ENCODE measurements at places on chromosomes 1 and 21.

DNA sequence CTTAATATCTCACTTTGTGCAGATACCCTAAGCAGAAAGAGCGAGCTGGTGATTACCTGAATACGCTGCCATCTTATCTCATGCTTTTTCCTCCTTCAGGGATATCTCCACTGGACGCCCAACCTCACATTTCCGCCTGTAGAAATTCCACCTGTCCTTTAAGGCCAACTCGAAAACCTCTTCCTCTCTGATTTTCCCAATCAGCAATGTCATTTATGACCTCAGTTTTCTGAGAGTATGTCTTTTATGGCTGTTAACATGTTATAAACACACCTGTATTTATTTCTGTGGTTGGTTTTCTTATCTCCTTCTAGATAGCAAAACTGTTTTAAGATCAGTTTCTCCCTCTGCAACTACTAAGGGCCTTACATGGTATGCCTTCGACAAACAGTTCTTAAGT is 41.1 kb downstream of the CD34 start:
- DNase-seq = no peak

DNA sequence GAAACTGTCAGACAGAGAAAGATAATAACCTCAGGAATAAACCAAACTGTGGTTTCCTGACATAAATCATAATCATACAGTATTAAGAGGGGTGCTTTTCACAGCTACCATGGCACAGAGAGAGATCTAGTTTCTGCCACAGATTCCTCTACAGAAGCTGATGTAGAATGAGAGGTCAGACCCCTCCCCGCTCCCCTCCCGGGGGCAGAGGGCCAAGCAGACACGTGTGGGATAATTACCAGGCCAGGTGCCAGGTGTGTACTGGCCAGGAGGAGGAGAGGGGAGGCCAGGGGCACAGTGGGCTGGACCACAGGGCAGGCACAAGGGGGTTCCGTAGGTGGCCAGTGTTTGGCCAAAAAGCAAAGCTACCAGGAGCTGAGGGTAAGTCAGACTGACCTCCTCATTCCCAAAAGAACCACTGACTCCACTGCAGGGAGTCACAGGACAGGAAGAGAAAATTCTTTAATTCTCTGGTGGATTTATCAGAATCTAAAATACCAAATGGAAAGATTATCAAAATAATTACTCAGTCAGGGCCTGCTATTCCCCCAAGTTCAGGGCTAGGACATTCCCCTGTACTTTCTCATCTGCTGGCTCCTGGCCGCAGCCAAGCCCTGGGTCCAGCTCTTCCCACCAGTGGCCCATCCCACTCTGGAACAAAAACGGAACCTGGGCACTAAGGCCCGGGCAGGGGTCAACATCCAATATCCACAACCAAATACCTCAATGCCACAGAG is 30.0 kb downstream of the C2CD2 start:
- DNase-seq = no peak

DNA sequence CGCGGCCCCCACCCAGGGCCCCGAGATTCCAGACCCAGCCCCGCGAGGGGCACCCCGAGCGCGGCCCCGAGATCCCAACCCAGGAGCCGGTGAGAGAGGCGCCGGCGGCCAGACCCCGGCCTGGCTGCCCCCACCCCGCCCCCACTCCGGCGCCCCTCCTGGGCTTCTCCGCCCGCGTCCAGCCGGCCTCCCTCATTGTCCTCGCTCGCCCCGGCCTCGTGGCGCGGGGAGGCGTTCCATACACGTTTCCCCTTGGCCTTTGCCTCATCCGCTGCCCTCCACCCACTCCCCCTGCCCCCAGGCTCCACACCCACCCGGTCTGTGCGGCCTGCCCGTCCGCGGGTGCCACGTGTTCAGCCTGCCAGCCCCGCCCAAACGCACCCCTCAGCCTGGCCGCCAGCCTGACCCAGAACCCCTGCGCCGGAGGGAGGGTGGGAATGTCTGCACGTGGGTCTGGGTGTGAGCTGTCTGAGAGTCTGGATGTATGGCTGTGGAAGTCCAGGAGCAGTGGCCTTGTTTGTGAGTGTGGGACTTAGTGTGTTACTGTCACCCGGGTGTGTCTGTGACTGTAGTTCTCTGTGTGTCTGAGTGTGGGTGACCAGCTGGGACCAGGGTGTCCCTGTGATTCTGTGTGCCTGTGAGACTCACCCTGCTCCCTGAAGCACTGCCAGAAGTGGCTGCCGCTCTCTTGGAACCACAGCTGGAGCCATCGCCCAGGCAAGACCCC is 681 bp downstream of the B4GALT2 start:
- peak; percentile 46 for DNase-seq

- no peak for DNase-seq
Measured at GRCh38 chr1:231335663-231336602, 1.7 kb downstream of the EXOC8 start.

DNA sequence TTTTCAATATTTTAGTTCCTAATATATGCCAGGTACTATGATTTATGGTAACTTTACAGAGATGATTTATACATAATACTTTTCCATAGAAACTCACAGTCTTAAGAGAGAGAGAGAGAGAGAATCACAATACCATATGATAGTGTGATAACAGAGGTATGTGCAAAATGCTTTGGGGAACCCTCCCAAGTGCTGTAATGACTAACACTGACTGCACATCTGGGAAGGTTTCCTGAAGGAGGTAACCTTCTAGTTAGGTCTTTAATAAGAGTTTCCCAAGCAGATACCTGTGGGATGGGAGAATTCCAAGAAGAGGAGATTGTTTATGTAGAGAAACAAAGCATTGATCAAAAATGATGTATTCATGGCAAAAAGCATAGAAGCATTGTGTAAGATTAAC is 34.6 kb upstream of the PIGC start:
- DNase-seq = no peak

- DNase-seq = no peak
Measured at GRCh38 chr1:195569934-195570333, 1038.3 kb downstream of the KCNT2 start.

DNA sequence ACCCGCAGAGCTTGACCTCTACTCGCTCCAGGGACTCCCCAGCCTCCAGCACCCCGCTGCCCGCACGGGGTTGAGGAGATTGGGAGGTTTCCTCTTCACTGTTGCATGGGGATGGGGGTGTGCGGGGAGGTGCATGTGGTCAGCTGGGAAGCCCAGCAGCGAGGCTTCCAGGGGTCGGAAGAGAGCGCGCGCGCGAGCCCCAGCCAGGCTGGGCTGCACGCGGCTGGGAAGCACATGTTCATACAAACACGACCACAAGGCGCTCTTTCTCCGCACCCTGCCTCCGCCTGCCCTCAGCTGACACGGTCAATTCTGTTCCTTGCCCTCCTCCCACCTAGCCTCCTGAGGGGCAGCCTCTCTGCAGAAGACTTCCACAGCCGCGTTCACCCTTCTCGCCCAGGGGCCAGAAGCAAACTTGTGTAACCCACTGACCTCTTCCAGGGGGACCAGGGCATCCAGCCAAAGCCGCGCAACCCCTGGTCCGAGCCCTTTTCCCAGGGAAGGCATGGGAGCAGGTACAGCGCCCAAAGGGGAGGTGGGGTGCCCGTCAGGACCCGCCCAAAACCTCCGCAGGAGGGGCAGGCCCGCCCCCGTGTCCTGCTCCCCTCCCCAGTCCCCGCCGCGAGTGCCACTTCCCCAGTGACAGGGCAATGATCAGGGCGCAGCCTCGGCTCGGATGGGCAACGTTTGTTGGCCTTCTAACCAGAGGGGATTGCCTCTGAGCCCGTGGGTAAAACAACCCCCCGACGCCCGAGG is 1.3 kb downstream of the COL24A1 start:
- no peak for DNase-seq

DNA sequence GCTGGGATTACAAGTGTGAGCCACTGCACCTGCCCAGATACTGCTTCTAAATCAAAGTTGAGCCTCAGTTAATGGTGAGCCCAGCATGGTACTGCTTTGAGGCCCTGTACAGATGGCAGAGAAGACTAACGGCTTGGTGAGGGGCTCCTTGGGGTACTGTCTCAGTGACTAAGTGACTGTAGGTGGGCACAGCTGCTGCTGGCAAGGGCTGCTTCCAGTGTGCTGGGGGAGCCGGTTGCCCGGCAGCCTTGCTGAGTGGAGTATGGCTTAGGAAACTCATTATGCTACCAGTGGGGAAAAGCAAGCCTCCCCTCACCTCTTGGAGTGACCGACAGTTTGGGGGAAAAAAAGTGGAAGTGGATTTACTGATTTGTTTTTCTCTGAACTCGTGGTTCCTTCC is 23.6 kb upstream of the ARHGEF10L start:
- DNase-seq = no peak

GRCh38 chr1:14362331-14362730 is 236.2 kb upstream of the KAZN start:
- no peak for DNase-seq

- DNase-seq = no peak
Measured at GRCh38 chr1:8910331-8910730, 31.8 kb upstream of the ENO1 start.

DNA sequence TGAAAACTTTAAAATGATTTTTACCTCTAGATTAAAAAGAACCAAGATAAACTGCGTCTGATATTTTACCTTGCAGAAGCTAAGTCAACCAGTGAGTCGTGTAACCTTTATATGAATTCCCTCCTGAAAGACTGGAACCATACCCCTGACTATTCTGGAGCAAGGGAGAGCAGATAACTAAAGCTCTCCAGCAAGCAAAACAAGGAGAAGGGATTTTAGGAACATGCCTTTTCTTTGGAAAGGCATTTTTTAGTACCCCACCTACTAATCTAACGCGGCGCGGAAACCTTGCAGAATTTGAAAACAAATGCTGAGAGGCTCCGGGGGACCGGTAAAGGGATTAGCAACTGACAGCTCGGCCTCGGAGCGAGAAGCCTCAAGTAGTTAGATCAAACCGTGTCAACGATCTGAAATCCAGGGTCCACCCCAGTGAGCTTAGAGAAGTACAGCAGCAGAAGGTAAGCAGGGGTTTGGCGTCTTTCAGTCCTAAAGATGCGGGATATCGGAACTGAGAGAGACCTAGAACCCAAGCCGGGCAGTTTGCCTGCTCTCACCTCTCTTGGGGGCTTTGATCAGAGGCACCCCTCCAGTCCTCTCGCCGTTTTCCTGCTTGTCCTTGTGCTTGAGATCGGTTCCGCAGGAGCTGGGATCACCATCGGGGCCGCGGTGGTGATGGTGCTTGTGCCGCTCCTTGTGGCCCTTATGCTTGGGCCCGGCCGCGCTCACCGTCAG is 954 bp downstream of the RSBN1 start:
- DNase-seq = peak; percentile 62

DNA sequence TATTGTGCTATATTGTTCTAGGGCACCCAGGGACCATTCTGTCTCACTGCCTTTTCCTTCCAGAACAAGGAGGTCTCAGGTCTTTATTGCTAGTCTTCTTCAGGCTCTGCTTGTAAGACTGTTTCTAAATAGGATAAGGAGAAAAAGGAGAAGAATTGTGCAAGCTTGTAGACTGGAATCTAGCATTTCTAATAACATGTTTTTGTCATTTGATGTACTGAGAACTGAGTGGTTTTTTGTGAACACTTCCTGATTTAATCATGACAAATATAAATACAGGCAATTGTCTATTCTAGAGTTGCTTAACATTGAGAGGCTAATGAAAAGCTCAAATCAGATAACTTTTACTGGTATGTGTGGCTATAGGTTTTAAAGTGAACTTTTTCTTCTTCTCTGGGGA is 77.6 kb downstream of the CLIC4 start:
- DNase-seq = no peak

DNA sequence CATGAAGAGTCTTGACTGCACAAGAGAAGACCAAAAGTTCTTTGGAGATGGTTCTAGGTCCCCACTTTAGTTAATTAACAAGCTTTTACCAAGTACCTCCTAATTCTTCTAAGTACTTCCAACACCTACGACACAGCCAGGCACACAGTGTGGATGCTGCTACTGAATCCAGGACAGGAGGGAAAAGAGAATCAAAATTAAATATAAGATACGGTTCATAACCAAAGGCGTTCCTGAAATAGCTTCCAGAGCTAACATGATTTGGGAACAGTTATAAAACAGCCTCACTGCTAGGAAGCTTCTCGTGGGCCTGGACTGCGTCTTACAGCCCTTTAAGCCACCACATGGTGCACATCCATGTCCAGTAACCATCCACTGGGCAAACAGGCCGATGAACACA is 75.0 kb downstream of the CD34 start:
- no peak for DNase-seq

GRCh38 chr1:9840176-9840575 is 16.4 kb upstream of the CLSTN1 start:
- DNase-seq = peak; percentile 33

- no peak for DNase-seq
Measured at GRCh38 chr21:14675774-14676530, 129.8 kb upstream of the SAMSN1 start.

- DNase-seq = no peak
Measured at GRCh38 chr1:202199040-202199889, 5.7 kb downstream of the LGR6 start.

- DNase-seq = no peak
Measured at GRCh38 chr1:12386130-12386529, 156.3 kb downstream of the VPS13D start.

DNA sequence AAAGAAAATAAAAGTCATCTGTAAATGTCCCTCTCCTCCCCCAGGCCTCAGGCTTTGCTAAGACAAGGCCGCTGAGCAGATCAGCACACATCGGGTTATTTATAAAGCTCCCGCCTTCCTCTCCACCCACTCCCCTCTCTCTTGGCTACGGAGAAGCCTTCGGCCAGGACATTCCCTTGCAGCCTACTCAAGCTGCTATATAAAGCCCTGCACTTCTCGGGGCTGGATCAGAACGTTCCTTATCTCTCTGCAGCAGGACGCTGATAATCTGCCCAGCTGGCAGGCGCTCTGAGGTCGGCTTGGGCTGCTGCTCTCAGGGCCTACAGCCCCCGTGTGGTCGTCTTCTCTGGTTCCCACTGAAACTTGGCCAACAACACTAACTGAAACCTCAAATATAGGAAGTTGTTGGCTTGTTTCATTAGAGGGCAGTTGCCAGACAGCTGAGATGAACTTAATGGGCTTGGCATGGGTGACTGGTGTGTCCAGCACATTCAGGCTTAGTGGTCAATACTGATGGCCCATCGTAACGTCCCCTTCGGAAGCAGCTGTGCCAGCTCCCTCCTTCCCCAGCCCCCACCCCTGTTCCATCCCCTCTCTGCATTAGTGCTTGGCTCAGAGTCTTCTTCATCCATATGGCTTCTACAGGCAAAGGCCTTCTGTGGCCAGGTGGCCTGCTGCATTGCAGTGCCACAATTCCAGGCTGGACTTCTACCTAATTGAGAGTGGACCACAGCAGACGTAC is 64.6 kb downstream of the IER5 start:
- no peak for DNase-seq
